GF-D8 (cell line): ENCODE measurements at places on chromosomes 7 and 10.

GRCh38 chr7:39360766-39361165 is 205.4 kb upstream of the YAE1 start:
- DNase-seq = no peak

DNA sequence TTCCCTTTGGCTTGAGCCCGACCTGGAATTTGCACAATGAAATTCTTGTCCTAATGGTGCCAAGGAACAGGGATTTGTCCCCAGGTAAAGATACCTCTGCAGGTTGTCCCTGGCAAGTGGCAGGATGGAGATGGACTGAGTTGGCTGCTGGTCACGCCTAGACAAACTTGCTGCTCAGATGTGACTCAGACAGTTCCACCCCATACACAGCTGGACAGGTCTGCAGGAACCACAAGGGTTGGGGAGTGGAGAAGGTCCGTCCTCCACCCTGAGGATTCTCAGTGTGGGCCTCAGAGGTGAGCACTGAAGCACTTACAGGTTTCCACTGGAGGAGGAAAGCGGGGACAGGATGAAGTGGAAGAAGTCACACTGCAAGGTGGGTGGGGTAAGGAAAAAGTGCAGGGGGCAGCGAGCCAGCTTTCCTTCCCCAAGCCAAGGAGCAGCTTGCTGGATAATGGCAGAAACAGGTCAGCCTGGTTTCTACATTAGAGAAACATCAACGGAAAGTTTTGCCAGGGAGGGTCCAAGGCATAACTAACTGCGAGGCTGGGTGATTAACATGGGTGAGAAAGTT is 20.5 kb downstream of the ITPRIP start:
- DNase-seq = no peak

DNA sequence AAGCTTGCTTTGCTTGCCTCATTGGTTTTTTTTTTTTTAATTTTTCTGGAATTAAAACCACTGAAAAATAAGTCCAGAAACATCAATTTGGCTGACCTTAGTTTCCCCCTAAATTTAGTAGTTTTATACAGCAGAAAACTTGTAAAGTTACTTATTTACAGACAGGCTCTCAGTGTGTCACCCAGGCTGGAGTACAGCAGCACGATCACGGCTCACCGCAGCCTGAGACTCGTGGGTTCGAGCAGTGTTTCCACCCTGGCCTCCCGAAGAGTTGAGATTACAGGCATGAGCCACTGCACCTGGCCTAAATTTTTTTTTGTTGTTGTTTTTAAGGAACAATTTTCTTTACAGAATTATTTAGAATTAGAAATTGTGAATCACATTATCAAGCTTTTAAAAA is 250.5 kb downstream of the SDK1 start:
- DNase-seq = no peak

GRCh38 chr7:34672430-34672829 is 14.4 kb downstream of the NPSR1 start:
- DNase-seq = no peak

GRCh38 chr10:30047430-30047829 is 12.0 kb downstream of the JCAD start:
- no peak for DNase-seq

- peak; percentile 73 for DNase-seq
Measured at GRCh38 chr7:125661677-125662076, 732.1 kb upstream of the POT1 start.

GRCh38 chr10:1561731-1562337 is 175.5 kb downstream of the ADARB2 start:
- DNase-seq = no peak

GRCh38 chr7:80324032-80324431 is 187.8 kb downstream of the GNAT3 start:
- no peak for DNase-seq

GRCh38 chr7:91569728-91570457 is 305.7 kb downstream of the FZD1 start:
- no peak for DNase-seq

DNA sequence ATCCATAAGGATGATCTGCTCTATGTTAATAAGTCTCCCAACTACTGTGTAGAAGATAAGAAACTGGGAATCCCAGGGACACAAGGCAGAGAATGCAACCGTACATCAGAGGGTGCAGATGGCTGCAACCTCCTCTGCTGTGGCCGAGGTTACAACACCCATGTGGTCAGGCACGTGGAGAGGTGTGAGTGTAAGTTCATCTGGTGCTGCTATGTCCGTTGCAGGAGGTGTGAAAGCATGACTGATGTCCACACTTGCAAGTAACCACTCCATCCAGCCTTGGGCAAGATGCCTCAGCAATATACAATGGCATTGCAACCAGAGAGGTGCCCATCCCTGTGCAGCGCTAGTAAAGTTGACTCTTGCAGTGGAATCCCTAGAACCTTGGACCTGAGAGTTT is 10.3 kb downstream of the WNT16 start:
- peak; percentile 18 for DNase-seq
